ENCODE measurements at places on chromosomes 16 and 17.

DNA sequence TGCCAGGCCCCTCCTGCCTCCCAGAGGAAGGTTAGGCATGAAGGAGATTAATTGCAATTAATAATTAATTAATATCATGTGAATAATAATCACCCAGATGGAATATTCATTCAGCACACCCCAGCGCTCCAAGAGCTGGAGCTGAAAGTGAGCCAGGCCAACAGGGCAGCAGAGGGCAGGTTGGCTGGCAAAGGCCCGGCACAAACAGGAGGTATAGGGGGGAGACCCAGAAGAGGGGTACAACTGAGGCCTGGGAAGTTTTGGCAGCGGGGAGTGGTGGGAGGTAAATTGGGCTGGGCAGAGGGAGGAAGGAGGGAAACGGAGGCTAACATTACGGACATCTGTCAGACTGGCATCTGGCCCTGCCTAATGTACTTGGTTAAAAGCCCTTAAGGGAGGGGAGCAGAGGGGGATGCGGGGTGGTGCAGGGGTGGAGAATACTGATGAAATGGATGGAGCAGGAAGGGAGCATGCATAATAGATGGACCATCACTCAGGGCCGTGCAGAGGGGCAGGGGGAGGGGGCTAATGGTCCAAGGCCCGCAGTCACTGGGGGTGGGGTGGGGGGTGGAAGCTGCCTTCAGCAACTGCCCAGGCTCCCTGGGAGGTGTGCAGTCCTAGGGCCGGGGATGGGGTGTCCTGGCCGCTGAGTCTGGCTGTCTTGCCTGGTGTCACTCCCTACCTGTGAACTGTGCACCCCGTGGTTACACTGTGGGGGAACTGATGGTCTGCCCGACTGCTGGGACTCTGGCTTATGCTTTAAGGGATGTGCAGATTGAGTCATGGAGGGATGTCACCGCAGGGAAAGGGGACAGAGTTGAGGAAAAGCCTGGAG is 1.9 kb downstream of the ADAM11 start:
- DNase-seq = no peak

- DNase-seq = no peak
These were observed 40.5 kb downstream of the BAHCC1 start for GRCh38 chr17:81435652-81436293.

GRCh38 chr17:31686495-31686894 is 172.5 kb downstream of the COPRS start:
- no peak for DNase-seq

DNA sequence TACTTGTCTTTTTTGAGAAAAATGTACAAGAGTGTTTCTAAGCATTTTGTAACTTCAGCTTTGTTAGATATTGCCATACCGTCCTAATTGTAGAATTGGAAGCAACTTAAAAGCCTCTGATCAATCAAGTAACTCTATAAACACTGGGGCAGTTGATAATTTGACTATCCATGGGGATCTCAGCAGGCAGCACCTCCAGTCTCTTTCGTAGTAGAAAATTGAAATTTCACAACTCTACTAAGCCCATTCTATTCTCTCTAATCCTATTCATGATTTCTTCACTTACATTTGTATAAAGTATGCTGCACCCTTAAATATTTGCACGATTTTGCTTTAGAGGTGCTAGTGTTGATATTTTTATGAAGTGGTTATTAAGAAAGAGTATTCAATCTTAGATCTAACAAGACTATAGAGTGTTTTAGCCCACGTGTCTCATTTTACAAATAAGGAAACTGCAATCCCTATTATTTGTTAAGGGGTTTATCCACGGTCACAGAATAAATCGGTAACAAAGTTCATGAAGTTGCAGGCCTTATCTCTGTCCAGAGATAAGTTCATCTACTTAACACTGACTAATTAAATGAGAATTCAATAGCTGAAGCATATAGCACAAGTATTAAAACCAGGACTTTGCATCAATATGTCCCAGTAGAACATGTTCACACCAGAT is 10.9 kb downstream of the ABCA6 start:
- no peak for DNase-seq

- no peak for DNase-seq
These were observed 13.1 kb downstream of the SOCS3 start for GRCh38 chr17:78346605-78347250.

DNA sequence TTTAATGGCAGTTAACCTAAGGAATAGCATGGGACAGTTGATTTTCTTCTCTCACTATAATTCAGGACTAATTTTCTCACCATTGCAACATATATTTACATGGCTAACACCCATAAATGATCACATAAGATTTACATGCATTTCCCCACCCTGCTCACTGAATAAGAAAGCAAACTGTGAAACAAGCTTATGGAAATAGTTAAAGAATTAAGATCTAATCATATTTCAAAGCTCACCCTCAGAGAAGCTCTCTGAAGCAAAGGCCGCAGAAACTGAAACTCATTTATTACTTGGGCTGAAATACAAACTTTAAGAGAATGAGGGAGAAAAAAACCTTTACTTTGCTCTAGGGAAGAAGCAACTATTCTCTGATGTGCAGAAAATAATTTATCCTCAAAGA is 218.7 kb upstream of the AXIN2 start:
- no peak for DNase-seq

DNA sequence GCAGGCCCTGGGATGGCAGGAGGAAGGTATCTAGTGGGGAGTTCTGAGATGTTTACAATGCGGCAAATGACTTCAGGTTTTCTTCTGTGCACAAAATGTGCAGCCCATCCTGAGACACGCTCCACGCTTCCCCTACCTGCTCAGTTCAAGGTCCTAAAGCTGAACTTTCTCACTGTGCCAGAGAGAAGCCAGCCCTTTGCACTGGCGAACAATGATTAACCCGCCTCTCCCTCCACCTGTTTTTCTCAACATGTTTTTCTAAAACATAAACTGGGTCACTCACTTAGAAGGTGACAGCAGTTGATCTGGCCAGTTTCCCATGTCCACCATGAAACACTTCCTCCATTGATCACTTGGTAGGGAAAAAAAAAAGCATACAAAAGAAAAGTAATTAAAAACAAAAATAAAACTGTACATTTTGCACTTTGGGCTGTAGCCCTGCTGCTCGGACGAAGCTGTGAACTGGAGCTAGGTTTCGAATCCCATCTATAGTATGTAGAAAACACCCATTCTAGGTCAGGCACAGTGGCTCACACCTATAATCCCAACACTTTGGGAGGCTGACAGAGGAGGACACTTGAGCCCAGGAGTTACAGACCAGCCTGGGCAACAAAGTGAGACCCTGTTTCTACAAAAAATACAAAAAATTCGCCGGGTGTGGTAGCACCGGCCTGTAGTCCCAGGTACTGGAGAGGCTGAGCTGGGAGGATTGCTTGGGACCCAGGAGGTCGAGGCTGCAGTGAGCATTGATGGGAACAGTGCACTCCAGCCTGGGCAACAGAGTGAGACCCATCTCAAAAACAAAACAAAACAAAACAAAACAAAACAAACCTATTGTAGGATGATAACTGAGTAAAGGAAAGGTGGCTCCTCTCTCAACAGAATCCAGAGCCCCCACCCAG is 6.1 kb upstream of the G6PC1 start:
- no peak for DNase-seq

- DNase-seq = no peak
These were observed 177.4 kb downstream of the FTO start for GRCh38 chr16:53881371-53881770.

GRCh38 chr17:61594294-61594825 is 3.3 kb upstream of the NACA2 start:
- DNase-seq = no peak

DNA sequence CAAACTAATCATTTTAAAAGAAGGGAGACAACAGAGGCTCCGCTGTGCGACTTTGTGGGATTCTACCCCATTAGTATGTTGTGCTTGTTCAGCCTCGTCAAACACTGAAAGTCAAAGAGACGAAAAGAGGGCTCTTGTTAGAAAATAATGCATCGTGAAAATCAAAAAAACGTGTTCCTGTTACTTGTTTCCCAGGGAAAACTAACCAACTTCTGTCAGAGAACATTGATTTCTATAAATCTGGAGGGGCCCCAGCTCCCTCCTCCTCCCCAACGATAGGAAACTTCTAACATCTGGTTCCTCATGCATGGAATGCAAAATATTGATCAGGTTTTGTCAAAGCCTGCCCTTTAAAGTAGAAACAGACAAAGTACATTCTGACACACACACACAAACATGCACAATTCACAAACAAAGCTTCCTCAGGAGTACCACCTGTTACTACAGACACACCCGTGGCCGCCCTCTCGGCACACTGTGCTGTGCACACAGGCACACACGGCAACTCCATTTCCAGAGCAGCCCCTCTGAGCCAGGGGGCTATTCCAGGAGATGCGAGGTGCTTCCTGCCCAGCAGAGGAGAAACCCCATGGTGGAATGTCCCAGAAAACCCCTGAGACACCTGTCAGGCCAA is 151.3 kb downstream of the ZFHX3 start:
- DNase-seq = no peak

DNA sequence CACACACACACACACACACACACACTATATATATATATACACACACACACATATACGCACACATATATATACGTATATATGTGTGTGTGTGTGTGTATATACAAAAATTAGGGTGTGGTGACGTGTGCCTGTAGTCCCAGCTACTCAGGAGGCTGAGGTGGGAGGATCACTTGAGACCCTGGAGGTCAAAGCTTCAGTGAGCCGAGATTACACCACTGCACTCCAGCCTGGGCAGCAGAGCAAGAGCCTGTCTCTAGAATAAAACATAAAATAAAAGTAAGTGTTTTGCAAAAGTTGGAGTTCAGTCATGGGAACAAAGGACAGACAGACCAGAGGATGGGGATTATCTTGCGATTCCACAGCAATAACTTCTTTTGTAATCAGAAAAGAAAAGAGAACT is 10.8 kb downstream of the NUPR1 start:
- no peak for DNase-seq

- DNase-seq = no peak
These were observed 8.5 kb downstream of the ADGRG3 start for GRCh38 chr16:57676553-57677085.

All from stimulated activated CD4-positive, alpha-beta T cell treated with anti-CD3 and anti-CD28 coated beads, Interleukin-2, amount 100 ng/mL, for 24 hours (primary cell).